ENCODE measurements at places on chromosomes 16 and 17. TPM values are rescaled to one million over a fixed set of nuclear protein-coding genes. Genes with fewer than 3 reads are reported as not detected.

- DNase-seq = no peak
- H3K4me1 ChIP-seq = peaks cover 5% of the 10 kb centered on the region
- no peaks in the 10 kb centered on the region for H3K27me3 ChIP-seq
These were observed 16.9 kb downstream of the SLC43A2 start for GRCh38 chr17:1611715-1612114.

GRCh38 chr16:86396901-86397311 lies 113.4 kb upstream of the FOXF1 start:
- H3K36me3 ChIP-seq = no peaks in the 10 kb centered on the region
- H3K27me3 ChIP-seq = no peaks in the 10 kb centered on the region
- DNase-seq = peak; percentile 94
- H3K4me1 ChIP-seq = peaks cover 45% of the 10 kb centered on the region
- peak overlapping the region; percentile 88 for H3K27ac ChIP-seq

The MMP15 gene
- 1.4 TPM for total RNA-seq

The DHRS7C gene
- not detected for total RNA-seq

DNA sequence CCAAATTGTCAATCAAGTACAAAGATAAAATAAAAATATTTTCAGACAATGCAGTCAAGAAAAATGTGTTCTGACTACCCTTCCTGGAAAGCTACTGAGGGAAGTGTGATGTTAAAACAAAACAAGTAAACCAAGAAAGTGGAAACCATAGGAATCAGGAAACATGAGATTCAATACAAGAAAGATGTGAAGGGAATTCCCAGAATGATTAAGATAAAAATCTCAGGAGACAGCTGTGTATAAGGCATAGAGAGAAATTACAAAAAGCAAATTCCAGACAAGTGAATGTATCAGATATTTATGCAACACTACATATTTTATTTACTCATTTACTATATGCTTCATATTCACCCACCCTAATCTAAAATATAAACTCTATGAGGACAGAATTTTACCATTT lies 32.2 kb downstream of the TRIM37 start:
- peak overlapping the region; percentile 61 for H3K27ac ChIP-seq
- no peak overlapping the region for H3K4me3 ChIP-seq
- no peaks in the 10 kb centered on the region for H3K27me3 ChIP-seq
- peaks cover 12% of the 10 kb centered on the region for H3K4me1 ChIP-seq
- peaks cover 31% of the 10 kb centered on the region for H3K36me3 ChIP-seq
- peak; percentile 57 for DNase-seq

DNA sequence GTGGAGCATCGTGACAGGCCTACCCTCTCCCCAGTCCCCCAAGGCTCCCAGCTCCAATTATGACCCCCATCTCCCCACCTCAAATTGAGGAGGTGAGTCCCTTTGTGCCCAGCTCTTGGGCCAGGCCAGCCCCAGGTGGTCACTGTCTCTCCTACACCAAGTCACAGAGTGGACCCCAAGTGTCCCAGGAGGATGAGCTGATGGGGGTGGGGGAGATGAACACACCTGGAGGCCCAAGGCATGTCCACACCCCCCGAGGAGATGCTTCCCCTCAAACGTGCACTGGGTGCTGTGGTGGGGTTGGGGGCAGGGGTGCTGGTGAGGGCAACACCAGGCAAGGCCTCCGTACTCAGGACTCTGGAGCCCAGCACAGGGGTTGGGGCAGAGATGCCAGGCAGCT lies 73.2 kb downstream of the RBFOX3 start:
- no peaks in the 10 kb centered on the region for H3K4me1 ChIP-seq
- H3K4me3 ChIP-seq = no peak overlapping the region
- H3K27ac ChIP-seq = no peak overlapping the region
- no peaks in the 10 kb centered on the region for H3K36me3 ChIP-seq
- H3K27me3 ChIP-seq = no peaks in the 10 kb centered on the region

DNA sequence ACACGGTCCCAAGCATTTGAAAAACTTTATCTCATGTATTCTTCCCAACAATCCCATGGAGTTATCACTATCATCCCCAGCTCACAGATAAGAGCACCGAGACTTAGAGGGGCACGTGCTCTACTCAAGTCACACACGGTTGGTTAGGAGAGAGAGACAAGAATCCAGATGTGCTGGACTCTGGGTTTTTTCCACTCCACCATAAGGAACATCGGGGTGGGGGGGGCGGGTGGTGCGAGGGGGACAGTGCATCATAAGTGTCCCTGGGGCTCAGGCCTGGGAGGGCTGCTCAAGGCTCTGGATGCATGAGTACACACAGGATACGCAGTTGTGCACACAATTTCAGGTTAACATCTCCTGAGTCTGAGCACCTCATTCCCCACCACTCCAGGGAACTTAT lies 7.4 kb downstream of the CDC42EP4 start:
- peak; percentile 46 for DNase-seq
- H3K27ac ChIP-seq = peak overlapping the region; percentile 96
- H3K4me3 ChIP-seq = peak overlapping the region; percentile 74
- no peaks in the 10 kb centered on the region for H3K36me3 ChIP-seq
- H3K4me1 ChIP-seq = peaks cover 73% of the 10 kb centered on the region

The PDE6G gene
- total RNA-seq = not detected

DNA sequence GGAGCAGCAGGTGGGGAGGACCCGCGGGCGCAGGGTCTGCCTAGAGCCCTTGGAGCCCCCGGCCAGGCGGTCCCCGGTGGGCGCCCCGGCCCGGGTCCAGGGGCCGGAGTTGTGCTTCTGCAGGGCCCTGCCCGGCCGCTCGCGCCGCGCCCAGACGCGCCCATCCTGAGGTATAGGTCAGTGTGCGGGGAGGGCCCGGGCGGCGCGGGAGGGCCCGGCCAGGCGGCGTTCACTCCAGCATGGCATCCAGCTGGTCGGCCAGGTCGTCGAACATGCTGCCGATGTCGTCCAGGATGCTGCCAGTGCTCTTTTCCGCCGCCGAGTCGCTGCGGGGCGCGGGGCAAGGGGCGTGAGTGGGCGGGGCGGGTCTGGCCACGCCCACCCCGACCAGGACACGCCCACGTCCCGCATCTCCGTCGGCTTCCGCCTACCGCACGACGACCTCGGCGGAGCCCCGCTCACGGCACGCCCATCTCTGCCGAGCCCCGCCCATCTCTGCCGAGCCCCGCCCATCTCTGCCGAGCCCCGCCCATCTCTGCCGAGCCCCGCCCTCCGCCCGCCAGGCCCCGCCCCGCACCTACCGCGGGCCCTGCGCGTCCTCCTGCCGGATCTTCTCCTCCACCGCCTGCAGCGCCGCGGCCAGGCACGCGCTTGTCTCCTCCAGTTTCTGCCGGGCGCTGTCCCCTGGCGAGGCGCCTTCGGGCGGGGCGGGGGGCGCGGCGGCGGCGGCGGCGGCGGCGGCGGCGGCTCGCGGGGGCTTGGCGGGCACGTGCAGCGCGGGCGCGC lies 17.9 kb downstream of the CASKIN1 start:
- H3K27me3 ChIP-seq = no peaks in the 10 kb centered on the region
- H3K4me1 ChIP-seq = no peaks in the 10 kb centered on the region
- DNase-seq = peak; percentile 55
- H3K27ac ChIP-seq = no peak overlapping the region

The HS3ST3A1 gene
- total RNA-seq = 99.3 TPM

The FLCN gene
- 21.5 TPM for total RNA-seq

DNA sequence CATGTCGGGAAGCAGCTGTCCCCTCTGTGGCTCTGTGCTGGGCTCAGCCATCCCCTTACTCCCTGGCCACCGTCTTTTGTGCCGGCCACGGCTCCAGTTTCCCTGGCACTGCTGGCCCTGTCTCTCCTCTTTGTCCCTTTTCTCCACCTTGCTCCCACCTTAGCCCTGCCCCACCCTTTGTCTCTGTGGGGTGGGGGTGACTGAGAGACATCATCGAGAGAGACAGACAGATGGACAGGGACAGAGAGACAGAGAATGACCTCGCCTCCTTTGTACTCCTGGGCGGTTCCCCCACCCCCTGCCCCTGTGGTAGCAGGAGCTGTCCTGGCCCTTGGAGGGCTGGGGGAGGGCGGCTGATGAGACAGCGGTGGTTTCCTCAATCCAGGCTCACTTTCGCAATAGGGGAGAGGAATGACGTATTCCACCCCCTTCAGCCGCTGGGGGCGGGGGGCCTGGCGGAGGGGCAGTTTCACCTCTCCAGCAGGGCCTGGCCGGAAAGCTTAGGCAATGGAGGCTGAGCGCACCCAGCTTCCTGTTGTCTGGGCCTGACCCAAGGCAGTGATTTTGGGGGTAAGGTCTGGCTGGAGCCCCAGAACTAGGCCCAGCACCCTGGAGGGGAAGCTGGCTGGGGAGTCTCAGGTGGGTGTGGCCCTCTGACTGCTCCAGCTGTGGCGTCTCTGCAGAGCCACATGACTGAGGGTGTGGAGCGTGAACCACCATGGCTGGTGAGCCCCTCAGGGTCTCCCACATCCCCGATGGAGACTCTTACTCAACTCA lies 7.3 kb downstream of the FMNL1 start:
- DNase-seq = peak; percentile 96
- H3K27me3 ChIP-seq = no peaks in the 10 kb centered on the region
- H3K4me1 ChIP-seq = peaks cover 44% of the 10 kb centered on the region
- H3K27ac ChIP-seq = peak overlapping the region; percentile 65

DNA sequence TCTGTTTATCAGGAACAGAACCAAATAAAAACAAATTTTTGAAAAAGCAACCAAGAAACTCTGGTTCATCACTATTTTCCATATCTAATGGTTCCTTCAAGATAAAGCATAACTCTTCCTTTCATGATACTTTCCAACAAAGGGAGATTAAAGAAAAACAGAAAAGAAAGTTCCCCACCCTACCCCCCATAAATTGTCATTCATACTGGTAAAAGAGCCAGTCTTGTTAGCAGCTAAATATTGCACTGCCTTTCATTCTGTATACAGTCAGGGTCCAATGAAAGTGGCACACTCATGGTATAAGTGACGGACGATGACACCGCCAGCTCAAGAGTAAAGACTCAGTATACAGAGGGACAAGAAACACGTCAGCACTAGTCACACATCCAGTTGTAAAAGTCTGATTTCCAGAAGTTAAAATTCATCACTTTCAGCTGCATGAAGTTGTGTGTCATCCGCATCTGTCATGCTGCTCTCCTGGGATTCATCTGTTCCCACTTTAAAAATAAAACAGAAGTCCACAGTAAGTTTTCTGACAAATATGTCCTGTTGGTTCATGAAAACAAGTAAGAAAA lies 68.5 kb downstream of the CDC27 start:
- DNase-seq = peak; percentile 95
- H3K4me3 ChIP-seq = 0 out of 2 replicates have a peak overlapping the region, but pooled peaks have one; percentile 3
- peaks cover 18% of the 10 kb centered on the region for H3K36me3 ChIP-seq

DNA sequence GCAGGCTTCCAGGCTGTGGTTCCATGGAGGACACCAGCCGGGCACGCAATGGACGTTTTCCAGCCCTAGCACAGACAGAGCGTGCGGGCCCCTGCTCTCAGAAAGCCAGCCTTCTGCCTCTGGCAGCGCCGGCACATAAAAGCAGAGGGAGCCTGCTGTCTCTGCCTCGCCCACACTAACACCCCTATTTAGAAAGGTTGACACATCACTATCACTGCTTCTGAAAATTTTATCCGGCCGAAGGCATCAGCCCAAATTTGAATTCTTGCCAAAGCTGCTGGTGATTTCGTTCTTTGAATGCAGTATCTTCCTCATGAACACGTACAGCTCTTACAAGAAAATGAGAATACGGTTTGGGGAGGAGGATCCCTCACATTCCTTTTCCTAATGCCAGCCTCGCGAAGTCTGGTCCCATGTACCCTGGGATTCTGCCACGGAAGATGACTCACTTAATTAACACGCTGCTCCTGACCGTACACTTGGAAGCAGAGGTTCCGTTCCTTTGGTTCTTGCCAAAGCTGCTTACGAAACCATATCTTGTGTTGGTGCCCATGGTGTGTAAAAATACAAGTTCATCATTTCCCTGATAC lies 1.3 kb upstream of the RAB11FIP3 start:
- peak; percentile 99 for DNase-seq
- peaks cover 28% of the 10 kb centered on the region for H3K4me1 ChIP-seq
- no peaks in the 10 kb centered on the region for H3K36me3 ChIP-seq
- peak overlapping the region; percentile 93 for H3K27ac ChIP-seq
